CD4-positive, alpha-beta T cell (primary cell): ENCODE measurements at places on chromosomes 4 and X. TPM values are rescaled to one million over a fixed set of nuclear protein-coding genes. Genes with fewer than 3 reads are reported as not detected.

DNA sequence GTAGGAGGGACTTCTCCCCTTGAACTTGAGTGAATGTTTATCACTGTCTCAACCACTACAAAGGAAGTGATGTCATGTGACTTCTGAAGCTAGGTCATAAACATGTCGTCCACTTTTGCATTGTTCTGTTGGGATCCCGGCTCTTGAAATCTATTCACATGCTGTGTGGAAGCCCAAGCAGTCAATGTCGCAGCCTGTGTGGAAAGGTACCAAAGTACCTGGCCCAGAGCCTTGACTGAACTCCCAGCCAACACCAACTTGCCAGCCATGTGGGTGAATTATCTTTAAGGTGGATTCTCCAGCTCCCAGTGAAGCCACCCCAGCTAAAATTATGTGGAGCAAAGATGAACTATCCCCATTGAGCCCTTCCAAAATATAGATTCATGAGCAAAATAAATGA is 85.0 kb upstream of the USP38 start:
- no peaks in the 10 kb centered on the region for H3K4me1 ChIP-seq
- no peak overlapping the region for H3K4me3 ChIP-seq
- H3K27ac ChIP-seq, result no peak overlapping the region
- H3K27me3 ChIP-seq, result no peaks in the 10 kb centered on the region

The MAGEA2 gene
- not detected for total RNA-seq

DNA sequence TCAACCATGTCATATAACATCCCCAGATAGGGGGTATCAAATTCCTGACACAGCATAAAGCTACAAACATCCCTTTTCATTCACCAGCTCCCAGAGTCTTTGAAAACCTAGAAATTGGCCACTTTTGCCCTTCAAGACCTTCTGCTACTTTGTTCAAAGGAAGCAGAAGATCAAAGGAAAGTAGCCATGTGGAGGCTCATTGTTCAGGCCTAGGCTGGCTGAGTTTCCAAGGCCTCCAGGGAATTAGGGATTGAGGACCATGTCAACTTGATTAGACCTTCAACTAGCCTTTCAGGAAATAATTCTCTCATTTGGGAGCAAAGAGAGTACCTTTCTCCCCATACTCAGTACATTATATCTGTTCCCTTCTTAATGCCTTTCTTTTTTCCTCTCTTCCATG is 66.8 kb upstream of the ATXN3L start:
- no peak for DNase-seq
- H3K36me3 ChIP-seq, result no peaks in the 10 kb centered on the region
- no peaks in the 10 kb centered on the region for H3K4me1 ChIP-seq
- H3K27me3 ChIP-seq, result no peaks in the 10 kb centered on the region
- no peak overlapping the region for H3K4me3 ChIP-seq

GRCh38 chrX:74351760-74352159 is 47.8 kb downstream of the ZCCHC13 start:
- H3K4me3 ChIP-seq, result no peak overlapping the region
- no peak for DNase-seq
- H3K27me3 ChIP-seq, result no peaks in the 10 kb centered on the region
- H3K36me3 ChIP-seq, result no peaks in the 10 kb centered on the region

DNA sequence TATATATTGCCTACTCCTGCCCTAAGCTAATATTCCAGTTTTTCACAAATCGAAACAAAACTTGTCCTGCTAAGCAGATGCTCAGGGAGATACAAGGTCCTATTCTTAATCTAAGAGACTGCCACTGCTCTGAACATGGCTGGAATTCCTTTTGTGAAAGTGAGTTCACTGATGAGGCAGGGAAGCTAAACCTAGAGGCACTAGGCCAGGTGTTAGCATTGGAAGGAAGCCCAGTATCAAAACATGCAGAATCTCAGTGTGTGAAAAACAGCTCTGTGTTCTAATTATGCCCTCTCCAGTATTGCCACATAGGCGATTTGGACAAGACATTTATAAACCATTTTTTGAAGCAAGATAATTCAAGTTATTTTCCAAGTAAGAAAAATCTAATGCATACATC is 47.6 kb downstream of the ABCG2 start:
- no peak overlapping the region for H3K27ac ChIP-seq
- no peak for DNase-seq
- H3K36me3 ChIP-seq, result no peaks in the 10 kb centered on the region

The MAP3K15 gene
- total RNA-seq, result 0.14 TPM

The ZBTB33 gene
- total RNA-seq, result 32.7 TPM

GRCh38 chrX:111182997-111183396 is 87.0 kb downstream of the PAK3 start:
- no peaks in the 10 kb centered on the region for H3K36me3 ChIP-seq
- H3K4me3 ChIP-seq, result no peak overlapping the region
- H3K27me3 ChIP-seq, result no peaks in the 10 kb centered on the region
- no peak for DNase-seq

- no peak for DNase-seq
Observed at GRCh38 chr4:8539661-8540060, 40.5 kb upstream of the GPR78 start.

The TEC gene
- 2.8 TPM for total RNA-seq

DNA sequence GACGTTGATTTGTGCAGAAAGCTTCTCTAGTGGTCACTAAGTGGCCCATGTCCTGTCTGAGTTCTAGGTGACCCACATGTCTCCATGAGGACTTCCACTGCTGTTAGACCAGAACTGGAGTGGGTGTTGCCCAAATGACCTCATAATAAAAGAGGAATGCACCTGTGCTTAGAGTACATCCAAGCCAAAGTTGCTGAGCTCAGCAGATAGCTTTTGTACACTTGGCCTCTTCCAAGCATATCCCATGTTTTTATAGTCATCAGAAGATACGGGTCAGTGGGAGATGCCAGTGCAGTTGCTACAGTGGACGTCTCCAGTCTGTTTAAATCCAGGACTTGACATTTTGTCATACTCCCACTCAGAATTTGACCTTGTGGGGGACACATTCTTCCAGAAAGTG is 37.6 kb upstream of the WDR1 start:
- H3K27ac ChIP-seq, result no peak overlapping the region
- H3K4me3 ChIP-seq, result no peak overlapping the region
- H3K27me3 ChIP-seq, result no peaks in the 10 kb centered on the region
- H3K36me3 ChIP-seq, result no peaks in the 10 kb centered on the region
- peaks cover 7% of the 10 kb centered on the region for H3K4me1 ChIP-seq

The NLGN3 gene
- total RNA-seq, result 4.3 TPM

DNA sequence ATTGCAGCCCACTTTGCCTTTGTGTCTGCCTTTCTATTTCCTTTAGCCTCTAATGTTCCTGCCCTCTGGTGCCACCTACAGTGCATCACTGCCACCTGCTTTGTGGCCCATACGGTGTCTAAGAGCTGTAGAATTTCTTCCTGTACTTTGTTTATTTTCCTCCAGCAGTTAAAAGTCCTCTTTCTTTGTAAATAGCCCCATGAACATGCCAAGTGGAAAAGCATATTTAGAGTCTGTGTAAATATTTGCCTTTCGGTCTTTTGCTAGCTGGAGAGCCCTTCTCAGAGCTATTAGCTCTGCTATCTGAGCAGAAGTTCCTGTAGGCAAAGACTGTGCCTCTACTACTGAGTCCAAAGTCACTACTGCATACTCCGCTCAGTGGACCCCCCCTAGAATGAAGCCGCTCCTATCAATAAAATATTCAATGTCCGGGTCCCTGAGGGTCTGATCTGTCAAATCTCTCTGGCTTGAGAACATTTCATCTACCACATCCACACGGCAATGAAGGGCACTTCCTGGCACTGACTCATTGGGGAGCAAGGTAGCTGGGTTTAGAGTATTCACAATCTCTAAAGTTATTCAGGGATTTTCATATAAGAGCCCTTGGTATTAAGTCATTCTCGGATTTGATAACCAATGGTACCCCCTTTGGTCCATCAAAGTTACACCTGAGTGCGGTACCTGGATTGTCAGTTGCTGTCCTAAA is 36.3 kb downstream of the SULT1E1 start:
- no peak overlapping the region for H3K4me3 ChIP-seq
- peak; percentile 56 for DNase-seq
- no peak overlapping the region for H3K27ac ChIP-seq
- no peaks in the 10 kb centered on the region for H3K4me1 ChIP-seq

DNA sequence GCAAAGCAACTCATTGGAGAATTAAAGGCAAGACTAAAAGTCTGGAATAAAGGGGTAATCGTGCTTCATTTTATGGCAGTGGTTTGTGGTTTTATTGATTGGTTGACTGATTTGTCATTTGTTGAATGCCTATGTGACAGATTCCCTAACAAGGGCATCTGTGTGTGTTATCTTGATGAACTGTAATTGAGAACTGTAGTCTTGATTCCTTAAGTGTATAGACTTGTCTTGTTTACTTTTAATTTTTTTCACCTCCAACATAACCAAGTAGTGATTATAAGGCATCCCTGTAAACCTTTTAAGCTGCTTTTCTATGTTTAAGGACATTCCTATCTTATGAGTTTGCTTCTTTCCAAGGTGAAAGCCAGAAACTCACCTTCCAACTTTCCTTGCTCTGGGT is 216.0 kb upstream of the TAPT1 start:
- no peaks in the 10 kb centered on the region for H3K36me3 ChIP-seq
- H3K4me1 ChIP-seq, result no peaks in the 10 kb centered on the region
- H3K27me3 ChIP-seq, result no peaks in the 10 kb centered on the region
- H3K4me3 ChIP-seq, result no peak overlapping the region
- H3K27ac ChIP-seq, result no peak overlapping the region

DNA sequence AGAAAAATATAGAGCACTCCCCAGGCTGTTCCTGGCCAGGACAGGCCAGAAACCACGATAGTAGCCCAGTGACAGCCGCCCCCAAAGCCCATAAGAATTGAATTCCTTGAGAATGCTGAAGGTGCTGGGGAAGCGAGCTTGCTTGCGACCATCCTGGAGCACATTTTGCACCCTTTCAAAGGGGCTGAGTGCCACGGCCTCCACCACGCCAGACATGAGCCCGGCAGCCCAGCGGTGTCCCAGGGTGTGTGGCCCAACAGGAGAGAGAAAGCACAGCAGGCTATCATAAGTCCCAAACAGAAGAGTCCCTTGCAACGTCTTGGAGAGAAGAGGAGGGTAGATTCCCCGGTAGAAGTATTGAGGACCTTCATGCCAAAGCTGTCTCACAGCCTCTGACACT is 7.6 kb upstream of the ZCCHC18 start:
- H3K36me3 ChIP-seq, result no peaks in the 10 kb centered on the region
- H3K4me3 ChIP-seq, result no peak overlapping the region
- no peak for DNase-seq
- H3K4me1 ChIP-seq, result peaks cover 11% of the 10 kb centered on the region

DNA sequence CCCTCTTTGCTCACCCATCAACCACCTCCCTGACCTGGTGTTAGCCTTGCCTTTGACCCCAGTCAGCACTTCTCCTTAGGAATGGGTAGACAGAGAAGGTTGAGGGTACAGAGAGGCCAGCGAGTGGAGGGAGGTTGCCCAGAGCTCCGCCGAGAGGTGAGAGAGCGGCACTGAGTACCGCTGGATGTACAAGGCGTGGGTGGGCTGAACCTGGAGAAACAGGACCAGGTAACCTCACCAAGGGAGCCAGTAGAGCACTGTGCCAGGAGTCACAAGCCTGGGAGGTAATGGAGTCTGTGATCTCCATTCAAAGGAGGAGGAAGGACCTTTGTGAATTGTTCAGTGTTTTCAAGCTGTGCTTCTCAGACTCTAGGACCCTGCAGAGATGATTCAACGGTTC is 256.2 kb downstream of the EVC2 start:
- H3K27ac ChIP-seq, result no peak overlapping the region
- H3K36me3 ChIP-seq, result no peaks in the 10 kb centered on the region
- no peaks in the 10 kb centered on the region for H3K27me3 ChIP-seq
- no peaks in the 10 kb centered on the region for H3K4me1 ChIP-seq

GRCh38 chr4:108169664-108170063 is 932 bp upstream of the LEF1 start:
- H3K27me3 ChIP-seq, result peaks cover 7% of the 10 kb centered on the region
- H3K27ac ChIP-seq, result peak overlapping the region; percentile 84
- no peak for DNase-seq
- peaks cover 4% of the 10 kb centered on the region for H3K36me3 ChIP-seq
- H3K4me1 ChIP-seq, result peaks cover 67% of the 10 kb centered on the region

The PAGE2B gene
- 0.99 TPM for total RNA-seq

- no peaks in the 10 kb centered on the region for H3K4me1 ChIP-seq
- H3K36me3 ChIP-seq, result no peaks in the 10 kb centered on the region
- no peaks in the 10 kb centered on the region for H3K27me3 ChIP-seq
- H3K27ac ChIP-seq, result no peak overlapping the region
- H3K4me3 ChIP-seq, result no peak overlapping the region
Observed at GRCh38 chr4:64014647-64015046, 394.6 kb downstream of the TECRL start.

DNA sequence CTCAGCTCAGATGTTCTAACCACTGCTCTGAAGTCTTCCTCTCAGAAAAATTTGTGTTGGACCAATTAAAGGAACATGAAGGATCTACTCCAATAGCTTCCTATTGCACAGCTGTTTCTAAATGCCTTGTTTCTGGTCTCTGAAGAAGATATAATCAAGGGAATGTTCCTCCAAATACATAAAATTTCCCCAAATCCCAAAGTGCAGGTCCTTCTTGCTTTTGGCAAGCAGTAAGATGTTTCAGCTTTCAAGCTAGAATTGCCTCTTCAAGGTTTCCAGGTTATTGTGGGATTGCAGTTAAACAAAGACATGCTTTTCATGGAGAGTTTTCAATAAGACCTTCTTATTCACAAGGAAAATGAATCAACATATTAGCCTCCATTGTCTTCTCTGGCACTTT is 574.5 kb upstream of the SLIT2 start:
- no peak for DNase-seq
- H3K4me1 ChIP-seq, result no peaks in the 10 kb centered on the region
- H3K27ac ChIP-seq, result no peak overlapping the region
- no peaks in the 10 kb centered on the region for H3K36me3 ChIP-seq
- H3K27me3 ChIP-seq, result no peaks in the 10 kb centered on the region

The EPGN gene
- 3.7 TPM for total RNA-seq

The PCDH7 gene
- not detected for total RNA-seq

DNA sequence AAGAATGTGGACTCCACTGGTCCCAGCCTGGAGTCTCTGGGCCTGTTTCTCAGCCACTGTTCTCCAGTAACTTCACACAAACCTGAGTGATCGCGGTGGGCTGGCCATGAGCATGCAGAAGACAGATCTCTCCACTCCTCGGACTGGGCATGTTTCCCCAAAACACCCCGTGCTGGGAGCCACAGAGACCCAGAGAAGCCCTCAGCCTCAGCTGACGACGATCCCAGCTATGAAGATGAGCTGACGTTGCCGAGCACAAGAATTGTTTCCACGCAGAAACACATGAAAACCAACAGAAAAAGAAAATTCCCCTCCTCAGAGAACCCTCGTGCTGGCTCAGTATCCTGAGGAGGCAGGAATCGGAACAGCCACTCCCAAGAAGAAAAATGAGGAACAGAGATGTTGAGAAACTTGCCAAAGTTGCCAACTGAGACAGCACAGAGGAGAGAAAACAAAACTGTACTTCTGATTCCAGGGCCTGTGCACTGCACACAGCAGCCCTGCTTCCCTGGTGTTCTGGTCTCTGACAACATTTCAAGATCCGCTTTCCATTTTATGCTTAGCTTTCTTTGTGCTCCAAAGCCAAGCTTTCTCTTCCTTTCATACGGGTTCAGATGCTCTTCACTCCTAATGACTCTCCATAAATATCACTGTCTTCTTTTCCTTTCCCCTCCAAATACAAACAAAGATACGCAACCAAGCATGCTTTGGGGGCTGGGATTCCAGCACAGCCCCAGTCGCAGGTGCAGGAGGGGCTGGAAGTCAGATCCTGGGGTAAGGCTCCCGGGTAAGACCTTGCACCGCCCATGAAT is 81.4 kb downstream of the IRF2 start:
- peaks cover 4% of the 10 kb centered on the region for H3K4me1 ChIP-seq
- peaks cover 97% of the 10 kb centered on the region for H3K36me3 ChIP-seq
- H3K27me3 ChIP-seq, result no peaks in the 10 kb centered on the region
- no peak overlapping the region for H3K4me3 ChIP-seq
- no peak for DNase-seq

The GPR143 gene
- total RNA-seq, result not detected

The IQCM gene
- not detected for total RNA-seq
